Mucosa of gallbladder (tissue), 1 donor: ENCODE measurements at places on chromosomes 16 and 17. TPM values are rescaled to one million over a fixed set of nuclear protein-coding genes. Genes with fewer than 3 reads are reported as not detected.

AMZ2 gene
- 64.7 TPM for total RNA-seq

ZNF319 gene
- total RNA-seq: 12.1 TPM

PRM3 gene
- total RNA-seq: not detected

ATP1B2 gene
- total RNA-seq: 7.7 TPM

HOXB8 gene
- total RNA-seq: not detected

FAHD1 gene
- 49.6 TPM for total RNA-seq

TNFSF12 gene
- total RNA-seq: 81.5 TPM

ASGR1 gene
- 5.0 TPM for total RNA-seq
